ENCODE measurements at places on chromosomes 2 and 18.

- DNase-seq, result no peak
Measured at GRCh38 chr2:126264625-126265024, 391.3 kb upstream of the GYPC start.

DNA sequence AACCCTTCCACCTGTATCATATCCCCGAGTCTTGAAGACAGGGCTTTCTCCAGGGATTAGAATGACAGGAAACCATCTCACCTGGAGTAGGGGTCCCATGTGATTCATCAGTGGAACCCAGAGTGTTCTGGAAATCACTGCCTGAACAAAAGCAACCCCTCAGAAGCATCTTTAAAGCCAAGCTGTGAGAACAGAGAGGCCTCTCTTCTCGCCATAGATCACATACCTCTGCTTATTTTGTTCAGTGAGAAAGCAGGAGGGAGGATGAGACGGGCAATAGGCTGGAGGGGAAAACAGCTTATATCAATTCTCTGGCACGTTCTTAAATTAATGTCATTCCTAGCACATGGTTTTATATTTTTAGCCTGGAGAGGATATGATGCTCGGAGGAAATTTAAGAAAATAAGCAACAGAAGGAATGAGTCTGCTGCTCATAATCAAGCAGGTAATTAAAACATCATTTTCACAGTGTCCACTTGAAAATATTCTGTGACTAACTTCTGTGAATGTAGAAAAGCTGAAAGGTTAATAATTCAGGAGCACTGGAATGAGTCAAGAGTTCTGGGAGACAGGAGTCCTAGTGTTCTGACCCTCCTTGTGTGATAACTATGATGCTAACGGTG is 213.6 kb upstream of the SP5 start:
- DNase-seq, result no peak

GRCh38 chr18:11834772-11835171 is 16.4 kb upstream of the CHMP1B start:
- no peak for DNase-seq

DNA sequence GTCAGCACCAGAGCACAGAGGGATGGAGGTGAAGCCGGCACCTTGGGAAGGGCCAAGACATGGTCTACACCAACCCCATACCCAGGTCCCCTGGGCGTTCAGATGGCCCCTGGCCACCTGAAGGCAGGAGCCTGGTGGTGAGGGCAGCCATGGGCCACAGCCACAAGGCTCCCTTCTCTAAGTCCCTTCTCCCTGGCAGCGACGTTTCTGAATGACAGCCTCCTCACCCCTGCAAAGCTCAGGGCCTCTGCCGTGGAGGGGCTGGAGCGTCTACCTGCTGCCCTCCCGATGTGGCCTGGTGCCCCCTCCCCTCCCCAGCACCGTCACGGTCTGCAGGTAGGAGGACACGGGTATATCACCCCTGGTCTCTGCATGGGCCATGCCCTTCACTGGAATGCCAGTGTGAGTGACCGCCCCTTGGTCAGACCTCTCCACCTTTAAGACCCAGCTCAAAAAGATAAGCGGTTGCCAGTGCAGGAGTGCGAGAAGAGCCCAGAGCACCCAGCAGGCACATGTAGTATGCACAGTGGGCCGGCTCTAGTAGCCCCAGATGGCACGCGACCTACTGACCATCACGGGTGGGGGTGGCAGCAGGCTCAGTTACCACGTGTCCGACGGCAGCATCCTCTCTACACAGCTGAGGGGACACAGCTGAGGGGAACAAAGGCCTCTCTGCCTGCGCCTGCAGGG is 46.6 kb downstream of the HS6ST1 start:
- DNase-seq, result no peak

DNA sequence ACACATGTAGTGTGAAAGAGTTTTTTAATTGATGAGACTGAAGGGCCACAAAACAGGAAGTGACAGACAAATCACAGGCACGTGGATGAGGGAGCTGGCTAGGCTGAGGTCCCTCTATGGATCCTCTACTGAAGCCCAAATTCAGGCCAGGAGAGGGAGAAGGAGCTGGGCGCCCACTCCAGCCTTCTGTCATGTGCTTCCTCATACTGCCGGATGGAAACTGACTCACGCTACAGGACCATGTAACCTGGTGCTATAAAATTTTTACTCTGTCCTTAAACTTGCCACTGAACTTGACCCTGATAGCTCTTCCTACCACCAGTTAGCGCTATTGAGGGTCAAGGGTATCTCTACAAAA is 31.3 kb downstream of the PSTPIP2 start:
- DNase-seq, result no peak

- DNase-seq, result no peak
Measured at GRCh38 chr18:44881461-44882162, 200.9 kb downstream of the SETBP1 start.

DNA sequence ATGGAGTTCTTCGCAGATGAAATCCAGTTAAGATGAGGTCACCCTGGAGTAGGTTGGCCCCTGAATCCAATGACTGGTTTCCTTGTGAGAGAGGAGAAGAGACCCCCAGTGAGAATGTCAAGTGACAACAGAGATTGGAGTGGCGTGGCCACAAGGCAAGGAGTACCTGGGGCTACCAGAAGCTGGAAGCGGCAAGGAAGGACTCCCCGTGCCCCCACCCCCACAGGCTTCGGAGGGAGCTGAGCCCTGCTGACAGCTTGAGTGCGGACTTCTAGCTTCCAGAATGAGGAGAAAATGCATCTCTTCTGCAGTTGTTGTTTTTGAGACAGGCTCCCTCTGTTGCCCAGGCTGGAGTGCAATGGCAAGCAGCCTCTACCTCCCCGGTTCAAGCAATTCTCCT is 78.0 kb upstream of the HPCAL1 start:
- DNase-seq, result no peak

DNA sequence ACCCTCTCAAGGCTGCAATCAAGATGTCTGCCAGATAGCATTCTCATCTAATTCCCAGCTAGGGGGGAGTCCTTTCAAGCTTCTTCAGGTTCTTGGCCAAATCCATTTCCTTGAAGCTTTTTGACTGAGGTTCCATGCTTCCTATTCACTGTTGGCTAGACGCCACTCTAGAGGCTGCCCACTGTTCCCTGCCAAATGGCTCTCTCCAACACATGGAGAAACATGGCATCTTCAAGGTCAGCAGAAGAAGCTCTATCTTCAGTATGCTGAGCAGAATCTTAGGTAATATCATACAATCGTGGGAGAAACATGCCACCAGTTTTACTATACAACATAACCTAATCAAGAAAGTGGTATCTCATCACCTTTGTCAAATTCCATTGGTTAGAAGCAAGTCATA is 1985.1 kb upstream of the CELF4 start:
- DNase-seq, result no peak

DNA sequence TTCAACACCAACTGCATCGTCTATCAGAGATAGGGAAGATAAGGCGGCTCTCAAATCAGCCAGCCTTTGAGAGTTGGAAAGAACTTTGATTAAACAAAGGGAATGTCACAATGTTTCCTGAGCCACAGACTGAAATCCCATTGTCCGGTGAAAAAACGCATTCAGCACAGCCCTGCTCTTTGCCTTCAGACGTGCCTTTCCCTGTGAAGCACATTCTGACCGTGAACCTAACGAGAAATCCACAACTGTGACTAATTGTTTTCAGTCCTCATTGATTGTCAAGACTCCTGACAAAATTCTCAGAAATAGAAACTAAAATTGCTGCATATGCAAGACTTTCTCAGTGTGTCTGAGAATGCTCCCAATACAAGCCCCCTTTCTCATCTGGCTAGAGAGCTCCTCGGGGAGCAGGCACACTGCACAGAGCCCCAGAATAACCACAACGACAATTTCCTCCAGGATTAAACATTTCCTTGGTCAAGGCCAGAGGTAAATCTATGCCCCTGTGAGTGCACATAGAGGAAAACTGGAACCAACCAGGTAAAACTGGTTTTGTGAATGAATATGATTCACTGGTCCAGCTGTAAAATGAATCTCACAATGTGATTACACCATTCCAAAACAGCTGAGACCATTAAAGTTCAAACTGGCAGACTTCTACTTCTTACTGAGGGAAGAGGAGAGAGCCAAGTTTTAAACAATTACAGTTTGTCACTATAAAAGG is 561.9 kb upstream of the ID2 start:
- no peak for DNase-seq

- no peak for DNase-seq
Measured at GRCh38 chr18:68984342-68984741, 186.5 kb downstream of the CCDC102B start.

DNA sequence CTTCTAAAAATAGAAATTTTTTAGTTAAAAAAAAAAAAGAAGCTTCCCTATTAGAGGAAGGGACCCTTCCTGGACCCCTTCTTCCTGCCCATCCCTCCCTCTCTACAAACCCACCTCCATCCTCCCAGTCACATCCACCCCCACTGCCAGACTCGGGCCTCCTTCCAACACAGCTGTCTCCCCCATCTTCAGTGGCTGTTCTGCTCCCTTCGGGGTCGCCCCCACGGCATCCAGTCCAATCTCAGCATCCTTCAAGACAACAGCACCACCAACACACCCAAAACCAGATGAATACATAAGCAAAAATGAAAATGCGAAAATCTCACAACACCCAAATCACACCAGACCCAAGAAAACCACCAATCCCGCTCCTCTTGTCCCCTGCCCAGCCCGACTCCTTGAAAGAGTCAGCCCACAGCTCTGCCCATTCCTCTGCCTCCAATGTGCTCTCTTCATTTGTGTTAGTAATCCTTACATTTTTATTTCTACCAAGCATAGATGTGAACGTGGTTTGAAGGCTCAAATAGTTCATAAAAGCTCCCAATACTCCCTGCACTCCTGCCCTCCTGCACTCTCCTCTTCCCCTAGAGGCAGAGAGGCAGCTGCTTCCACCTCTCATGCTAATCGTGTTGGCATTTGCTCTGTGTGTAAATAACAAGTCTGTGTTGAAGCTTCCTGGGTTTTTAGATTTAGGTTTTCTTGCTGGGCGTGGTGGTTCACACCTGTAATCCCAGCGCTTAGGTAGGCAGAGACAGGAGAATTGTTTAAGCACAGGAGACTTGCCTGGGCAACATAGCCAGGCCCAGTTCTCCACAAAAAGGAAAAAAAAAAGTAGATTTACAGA is 37.0 kb downstream of the MAL start:
- no peak for DNase-seq

GRCh38 chr2:156797832-156798231 is 361.7 kb downstream of the GPD2 start:
- DNase-seq, result no peak

- DNase-seq, result no peak
Measured at GRCh38 chr2:130882991-130883390, 46.3 kb downstream of the ARHGEF4 start.

DNA sequence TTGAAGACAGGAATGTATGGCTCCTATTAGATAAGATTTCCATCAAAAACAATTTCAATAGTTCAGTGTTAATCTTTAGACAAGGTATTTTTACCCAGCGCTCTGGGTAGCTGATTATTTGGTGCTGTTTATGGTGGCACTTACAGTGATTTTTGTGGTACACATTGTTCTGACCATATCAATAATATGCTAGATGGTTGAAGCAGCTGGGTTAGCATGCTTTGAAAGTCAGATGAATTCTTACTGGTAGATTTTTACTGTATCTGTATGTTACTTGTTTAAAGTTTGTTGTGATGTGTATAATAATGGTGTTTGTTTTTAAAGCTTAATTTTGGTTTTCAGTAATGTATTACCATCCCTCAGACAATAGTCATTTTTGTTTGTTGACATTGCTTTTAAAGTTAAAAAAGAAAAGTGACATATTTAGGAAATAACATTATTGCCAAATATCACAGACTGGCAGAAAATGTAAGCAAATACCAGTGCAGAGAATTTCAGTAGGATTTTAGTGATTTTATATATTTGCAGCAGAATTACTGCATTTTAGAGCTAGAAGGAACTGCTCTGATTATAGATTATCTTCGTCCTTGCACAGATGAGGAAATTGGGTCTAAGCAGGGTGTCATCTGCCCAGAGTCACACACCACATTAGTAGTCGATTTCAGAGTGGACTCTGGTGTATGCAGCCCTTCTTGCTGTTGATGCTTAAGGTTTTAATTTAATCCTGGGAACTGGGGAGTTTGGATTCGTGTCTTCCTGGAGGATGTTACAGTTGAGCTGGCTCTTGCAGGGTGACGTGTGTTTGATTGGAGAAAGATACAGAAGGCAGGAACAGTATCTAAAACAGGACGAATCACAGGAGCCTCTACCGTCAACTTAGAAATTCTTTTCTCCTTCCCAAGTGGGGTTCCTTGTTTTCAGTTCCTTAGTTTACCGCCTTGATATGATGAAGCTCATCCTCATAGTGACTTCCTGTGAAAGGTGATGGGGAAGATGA is 6.6 kb downstream of the SOCS6 start:
- no peak for DNase-seq

DNA sequence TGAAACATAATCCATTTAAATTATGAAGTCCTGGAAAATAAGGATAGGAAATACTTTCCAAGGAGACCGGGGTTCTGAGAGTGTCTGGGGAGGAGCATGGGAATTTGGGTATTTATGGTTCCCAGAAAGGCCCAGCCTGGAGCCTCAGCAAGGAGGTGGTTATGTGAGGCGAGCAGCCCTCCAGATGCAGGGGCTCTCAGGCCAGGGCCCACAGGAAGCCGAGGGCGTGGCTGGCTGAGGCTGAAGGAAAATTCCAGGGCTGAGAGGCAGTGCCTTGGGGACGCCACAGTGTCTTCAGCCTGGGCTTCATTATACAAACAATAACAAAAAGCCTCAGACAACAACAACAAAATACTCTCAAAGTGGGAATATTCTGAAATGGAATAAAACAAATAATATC is 86.9 kb upstream of the SERPINE2 start:
- DNase-seq, result no peak

Measured in BE2C (cell line).